Osteoblast (primary cell): ENCODE measurements at places on chromosomes 7 and 10.

- DNase-seq, result no peak
Observed at GRCh38 chr10:65581426-65582026, 1344.3 kb upstream of the LRRTM3 start.

DNA sequence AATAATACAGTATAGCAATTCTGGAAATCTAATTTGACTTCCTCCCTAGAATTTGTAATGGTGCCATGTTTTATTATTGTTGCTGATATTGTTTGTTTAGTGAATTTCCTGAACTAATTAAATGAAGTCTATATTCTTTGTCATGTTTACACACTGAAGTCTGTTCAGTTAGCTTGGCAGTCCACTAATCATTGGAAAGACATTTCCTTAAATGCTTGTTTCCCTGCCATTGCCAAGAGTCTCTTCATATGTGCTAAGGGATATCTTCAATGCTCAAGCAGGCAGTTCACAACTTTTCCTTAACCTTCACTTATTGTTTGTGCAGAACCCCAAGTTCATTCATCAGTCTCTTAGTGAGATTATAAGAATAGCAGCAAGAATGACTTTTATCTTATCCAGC, 755.3 kb downstream of the INHBA start:
- DNase-seq, result no peak

DNA sequence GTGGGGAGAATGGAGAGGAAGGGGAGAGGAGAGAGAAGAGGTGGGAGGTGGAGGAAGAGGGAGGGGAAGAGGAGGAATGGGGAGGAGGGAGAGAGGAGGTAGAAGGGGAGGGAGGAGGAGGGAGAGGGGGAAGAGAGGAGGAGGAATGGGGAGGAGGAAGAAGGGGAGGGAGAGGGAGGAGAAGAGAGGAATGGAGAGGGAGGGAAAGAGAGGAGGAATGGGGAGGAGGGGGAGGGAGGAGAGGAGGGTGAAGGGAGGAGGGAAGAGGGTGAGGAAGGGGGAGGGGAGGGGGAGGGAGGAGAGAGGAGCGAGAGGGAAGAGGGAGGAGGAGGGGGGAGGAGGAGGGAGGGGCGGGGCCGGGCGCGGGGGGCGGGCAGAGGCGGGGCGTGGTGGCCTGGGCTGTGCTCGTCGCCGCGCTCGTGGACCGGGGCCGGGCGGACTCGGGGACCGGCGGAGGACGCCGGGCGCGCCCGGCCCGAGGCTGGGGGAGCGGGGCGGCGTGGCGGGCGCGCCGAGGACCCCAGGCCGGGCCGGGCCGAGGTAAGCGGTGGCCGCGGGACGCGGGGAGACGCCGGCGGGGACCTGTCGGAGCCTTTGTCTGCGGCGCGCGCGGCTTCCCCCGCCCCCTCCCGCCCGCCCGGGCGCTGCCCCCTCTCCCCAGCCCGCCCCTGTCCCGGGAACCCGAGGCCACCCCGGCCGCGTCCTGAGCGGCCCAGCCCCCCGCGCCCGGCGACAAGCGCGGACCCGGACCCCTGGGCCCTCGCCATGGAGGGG, at the start of gene SLC29A4:
TSS of gene SLC29A4 (plus strand) at position 401 of the 774 bp plus-strand sequence. CDS start 4,874 bp downstream, outside the sequence.
- peak; percentile 88 for DNase-seq

DNA sequence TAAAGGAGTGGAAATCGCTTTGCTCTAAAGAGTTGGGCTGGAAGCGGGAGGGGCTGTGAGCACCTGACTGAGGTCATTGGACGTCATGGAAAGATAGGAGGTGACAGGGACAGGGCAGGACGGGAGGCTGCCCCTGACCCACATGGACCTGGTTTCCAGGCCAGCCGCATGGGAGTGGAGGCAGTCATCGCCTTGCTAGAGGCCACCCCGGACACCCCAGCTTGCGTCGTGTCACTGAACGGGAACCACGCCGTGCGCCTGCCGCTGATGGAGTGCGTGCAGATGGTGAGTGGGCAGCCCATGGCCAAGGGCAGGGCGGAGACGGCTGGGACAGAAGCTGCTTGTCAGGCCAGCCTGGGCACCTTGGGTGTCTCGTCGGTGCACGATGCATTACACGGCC, 41.8 kb downstream of the PFKP start:
- no peak for DNase-seq

GRCh38 chr10:123160311-123160980, 6.2 kb downstream of the BUB3 start:
- no peak for DNase-seq

DNA sequence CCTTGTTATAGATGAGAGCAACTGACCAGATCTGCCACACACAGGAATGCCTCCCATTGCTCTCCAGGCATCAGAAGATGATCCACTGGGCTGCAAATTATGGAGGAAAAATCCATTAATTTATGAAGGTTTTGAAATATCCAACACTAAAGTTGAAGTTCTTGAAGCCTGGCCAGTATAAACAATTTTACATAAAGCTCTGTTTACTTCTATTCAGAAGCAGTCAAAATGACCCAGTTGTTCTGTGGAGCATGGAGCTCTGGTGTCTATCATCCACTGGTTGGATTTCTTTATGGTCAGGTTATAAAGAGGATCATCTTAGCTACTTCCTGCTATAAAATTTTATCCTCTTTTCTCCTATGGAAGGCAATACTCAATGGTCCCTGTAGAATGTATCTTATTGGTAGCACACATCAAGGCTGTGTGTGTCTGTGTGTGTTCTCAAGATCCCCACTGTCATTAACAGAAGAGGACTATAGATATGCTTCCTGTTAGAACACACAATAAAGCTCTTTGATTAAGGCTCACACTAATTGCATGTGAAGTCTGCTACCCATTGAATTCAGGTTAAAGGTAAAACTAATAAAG, 747.4 kb downstream of the SUGCT start:
- no peak for DNase-seq

DNA sequence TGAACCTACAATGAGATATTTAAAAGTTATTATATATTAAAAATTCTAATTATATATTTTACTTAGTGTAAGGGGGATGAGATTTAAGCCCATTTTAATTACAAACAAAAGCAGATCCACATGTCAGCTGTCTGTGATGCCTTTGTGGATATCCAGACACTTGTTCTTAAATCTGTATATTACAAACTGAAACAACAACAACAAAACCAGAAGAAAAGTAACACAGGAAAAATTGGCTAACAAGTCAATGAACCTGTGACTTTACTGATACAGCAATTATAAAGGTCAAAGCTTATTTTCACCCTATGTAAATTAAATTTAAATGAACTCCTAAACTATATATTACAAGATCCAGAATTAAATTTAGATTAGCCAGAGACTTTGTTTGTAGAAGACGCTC, 222.7 kb downstream of the CHCHD3 start:
- no peak for DNase-seq
